IPS-NIHi11 (cell line): ENCODE measurements at places on chromosomes 3 and 15.

- peak; percentile 6 for DNase-seq
These were observed 24.7 kb upstream of the SLC41A3 start for GRCh38 chr3:126108676-126109050.

DNA sequence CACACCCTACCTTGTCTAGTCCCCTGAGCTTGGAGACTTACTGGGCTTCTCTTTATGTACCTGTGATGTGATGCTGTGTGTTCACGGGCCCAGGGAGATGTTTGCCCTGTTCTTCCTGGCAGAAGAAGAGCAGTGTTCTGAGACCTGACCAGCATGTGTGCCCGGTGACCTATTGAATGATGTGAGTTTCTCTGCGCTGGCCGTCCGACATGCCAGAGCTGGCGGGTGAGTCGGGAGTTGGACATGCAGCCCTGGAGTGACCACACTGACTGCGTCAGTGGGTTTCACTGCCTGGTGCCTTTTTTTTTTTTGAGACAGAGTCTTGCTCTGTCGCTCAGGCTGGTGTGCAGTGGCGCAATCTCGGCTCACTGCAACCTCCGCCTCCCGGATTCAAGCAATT is 42.3 kb downstream of the CGNL1 start:
- no peak for DNase-seq

DNA sequence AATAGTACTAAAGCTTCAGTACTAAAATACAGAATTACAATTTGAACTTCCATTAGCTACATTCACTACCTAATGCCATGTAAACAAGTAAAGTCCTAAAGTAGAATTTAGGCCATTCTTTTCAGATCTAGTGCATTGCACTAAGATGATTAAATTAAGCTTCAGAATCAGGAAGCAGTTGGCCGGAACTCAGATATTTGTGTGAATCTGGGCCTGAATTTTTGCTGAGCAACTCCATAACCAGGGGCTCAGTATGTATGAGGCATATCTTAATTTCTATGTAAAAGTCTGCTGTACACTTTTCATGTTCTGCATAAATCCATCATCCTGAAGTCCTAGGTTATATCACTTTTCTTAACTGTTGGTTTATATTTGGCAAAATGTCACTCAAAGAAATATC is 246.4 kb downstream of the RBMS3 start:
- no peak for DNase-seq

DNA sequence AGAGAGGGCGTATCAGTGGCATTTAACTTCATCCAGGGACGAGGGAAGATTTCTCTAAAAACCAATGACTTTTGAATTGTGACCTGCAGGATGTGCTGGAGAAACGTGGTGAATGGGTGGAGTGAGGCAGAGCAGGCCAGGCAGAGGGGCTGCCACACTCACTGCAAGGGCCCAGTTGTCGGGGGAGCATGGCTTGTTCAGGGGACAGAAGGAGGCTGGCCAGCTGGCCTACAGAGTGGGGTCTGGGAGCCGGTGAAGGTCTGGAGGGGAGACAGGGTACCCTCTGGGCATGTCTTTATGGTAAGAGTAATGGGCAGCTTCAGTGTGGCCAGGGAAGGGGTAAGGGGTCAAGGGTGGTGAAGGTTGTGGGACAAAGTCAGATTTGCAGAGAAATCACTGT is 225.2 kb upstream of the RGMA start:
- no peak for DNase-seq

DNA sequence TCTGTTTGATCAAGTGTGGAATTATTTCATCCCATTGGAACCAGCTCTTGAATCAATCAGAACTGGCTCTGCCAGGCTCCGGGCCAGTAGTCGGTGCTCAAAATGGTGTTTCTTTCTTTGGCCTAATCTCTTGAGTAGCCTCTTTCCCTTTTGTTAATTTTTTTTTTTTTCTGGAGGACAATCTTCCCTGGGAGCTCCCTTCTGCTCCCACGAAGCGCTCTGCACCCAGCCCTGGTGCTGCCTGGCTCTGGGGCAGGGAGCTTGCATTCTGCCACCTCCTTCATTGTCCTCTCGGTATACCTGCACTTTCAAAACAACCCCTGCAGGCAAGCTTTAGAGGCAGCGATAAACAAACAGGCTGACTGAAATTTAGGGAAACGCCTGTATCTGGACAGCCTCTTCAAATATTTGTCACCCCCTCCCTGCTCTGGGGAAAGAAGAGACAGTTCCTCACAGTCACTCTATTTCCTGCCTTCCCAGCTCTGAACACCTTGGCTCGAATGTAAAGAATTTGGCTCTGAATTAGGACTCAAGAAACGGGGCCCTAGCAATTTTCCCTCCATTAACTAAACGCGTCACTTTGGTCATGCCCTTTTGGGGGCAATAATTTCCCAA is 1.1 kb upstream of the THSD4 start:
- DNase-seq = no peak

GRCh38 chr15:51335538-51336410 is 2.6 kb downstream of the CYP19A1 start:
- DNase-seq = no peak
